ENCODE measurements at places on chromosomes 6 and 20.
A peak's percentile ranks its signal among the peaks of the same experiment; 100 is the strongest.

DNA sequence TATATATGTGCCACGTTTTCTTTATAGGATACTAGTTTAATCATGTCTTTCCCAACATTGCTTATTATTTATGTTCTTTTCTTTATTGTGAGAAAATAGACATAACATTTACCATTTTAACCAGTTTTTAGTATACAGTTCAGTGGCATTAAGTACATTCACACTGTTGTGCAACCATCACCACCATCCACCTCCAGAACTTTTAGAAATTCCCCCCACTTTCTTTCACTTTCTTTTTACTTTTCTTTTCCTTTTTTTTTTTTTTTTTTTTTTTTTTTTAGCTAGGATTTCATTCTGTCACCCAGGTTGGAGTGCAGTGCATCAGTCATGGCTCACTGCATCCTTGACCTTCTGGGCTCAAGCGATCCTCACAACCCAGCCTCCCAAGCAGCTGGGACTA lies 18.5 kb downstream of the RBCK1 start:
- DNase-seq, result no peak

DNA sequence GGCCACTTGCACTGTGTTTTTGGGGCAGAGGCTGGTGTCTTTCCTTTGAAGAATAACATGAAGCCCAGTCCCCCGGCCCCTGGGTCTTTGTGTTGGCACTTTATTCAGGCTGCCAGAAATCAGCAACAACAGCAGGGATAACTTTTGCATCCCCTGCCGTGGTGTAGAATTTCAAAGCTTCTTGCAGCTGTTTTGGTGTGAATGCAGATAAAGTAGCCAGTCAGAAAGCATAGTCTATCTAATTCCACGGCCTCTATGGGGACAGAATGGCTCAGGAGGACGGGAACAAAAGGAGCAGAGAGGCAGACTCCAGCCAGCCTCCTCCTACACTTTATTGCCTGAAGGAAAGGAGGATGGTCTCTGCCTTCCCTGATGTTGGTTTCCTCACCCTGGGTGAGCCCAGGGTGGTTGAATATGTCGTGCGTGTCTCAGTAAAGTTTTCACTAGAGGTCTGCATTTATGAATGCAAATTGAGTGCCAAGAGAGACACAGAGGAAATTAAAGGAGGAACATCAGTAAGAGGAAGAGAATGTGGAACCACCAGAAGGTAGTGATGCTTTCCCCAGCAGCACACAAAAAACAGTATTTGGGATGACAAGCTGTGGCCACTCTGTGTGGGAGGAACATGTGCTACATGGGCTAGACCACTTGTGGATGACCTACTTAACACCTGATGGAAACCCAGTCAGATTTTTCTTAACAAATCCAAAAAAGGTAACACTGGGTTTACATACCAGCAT lies 125.9 kb upstream of the TRAF3IP2 start:
- no peak for DNase-seq

DNA sequence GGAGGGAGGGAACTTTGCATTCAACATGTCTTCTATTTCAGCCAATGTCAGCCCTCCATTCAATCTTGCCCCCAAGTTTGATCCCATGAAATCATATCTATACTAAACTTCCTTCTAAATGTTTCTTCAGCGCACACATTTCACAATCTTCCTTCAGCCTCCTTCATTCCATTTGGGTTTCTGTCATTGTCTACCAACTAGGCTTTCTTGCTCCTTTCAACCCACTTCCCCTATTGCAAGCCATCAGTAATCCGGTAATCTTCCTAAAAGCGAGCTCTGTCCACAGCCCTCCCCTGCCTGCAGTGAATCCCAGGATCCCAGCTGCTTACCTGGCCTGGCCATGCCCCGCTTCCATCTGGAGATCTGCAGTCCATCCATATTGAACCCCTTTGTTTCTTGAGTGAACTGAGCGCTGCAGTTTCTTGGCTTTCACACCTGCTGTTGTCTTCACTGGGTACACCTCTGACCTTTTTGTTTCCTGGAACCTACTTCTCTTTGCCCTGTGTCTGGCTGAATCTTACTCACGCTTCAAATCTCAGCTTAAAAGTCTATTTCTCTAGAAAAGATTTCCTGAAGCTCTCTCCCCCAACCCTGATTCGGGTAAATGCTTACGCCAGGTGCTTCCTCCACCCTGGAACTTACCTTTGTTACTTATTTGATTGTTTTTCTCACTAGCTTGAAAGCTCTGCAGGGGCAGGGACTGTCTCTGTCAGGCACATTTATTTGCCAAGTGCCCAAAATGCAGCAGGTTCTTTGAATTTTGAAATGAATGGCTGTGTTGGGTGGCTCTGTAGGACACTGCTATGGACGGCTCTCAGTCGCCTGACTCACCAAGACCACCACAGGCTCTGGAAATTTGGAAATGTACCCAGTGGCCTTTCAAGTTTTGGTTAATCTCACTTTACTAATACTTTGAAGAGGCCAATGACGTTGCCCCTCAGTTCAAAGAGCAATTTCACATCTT lies 50.3 kb downstream of the ADTRP start:
- no peak for DNase-seq

GRCh38 chr6:40471243-40471642 lies 115.9 kb downstream of the LRFN2 start:
- DNase-seq, result no peak

GRCh38 chr6:119880840-119881239 lies 531.3 kb upstream of the MAN1A1 start:
- DNase-seq, result peak; percentile 67

All from epithelial cell of esophagus (primary cell).